Aorta (tissue), 5 donors: ENCODE measurements at places on chromosomes 5 and 9. TPM values are rescaled to one million over a fixed set of nuclear protein-coding genes. Genes with fewer than 3 reads are reported as not detected.

GRCh38 chr5:16412556-16412955 lies 53.0 kb downstream of the ZNF622 start:
- DNase-seq: no peak

DNA sequence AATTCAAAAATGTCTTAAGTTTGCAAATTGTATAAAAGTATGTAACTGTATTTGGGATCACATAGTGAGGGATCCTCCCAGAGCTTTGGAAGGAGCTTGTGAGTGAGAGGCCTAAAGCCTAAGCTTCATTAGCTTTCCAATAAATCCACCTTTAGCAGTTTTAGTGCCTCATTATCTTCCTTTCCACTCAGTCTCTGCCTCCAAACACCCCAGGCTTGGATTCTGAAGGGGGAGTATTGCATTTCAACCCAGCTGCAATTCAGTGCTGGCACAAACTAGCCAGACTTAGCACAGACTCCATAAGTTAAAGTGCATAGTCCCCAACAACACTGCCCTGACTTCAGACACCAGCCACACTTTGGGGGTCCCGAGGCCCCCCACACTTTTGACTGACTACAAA lies 113.5 kb downstream of the SMARCA2 start:
- DNase-seq: no peak

The CMBL gene
- total RNA-seq: 7.5 TPM

DNA sequence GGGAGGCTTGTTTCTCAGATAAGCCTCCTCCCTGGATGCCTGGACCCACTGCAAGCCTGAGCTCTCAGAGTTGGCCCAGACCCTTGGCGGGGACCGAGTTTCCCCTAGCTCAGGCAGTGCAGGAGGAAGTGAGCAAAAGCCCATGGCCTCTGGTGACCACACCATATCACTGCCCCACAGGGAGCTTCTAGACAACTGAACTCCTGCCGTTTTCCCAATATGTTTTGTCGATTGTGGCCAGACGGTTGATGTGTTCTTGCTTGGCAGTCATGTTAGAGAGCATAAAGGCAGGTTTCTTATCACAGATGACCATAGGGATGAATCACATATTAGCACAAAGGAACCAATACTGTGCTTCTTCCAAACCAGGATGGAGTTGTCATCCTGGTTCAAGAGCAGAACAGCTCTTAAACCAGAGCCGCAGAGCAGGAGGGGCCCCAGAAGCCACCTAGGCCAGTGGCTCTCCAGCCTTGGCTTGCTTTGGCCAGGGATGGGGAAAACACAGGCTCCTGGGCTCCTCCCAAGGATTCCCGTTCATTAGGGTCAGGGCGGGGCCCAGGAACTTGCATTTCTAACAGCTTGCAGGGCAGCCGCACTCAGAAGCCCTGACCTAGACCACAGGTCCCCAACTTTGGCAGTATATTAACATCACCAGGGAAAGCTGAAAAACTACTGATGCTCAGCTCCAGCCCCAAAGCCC lies 113.1 kb upstream of the TBC1D2 start:
- no peak for DNase-seq

DNA sequence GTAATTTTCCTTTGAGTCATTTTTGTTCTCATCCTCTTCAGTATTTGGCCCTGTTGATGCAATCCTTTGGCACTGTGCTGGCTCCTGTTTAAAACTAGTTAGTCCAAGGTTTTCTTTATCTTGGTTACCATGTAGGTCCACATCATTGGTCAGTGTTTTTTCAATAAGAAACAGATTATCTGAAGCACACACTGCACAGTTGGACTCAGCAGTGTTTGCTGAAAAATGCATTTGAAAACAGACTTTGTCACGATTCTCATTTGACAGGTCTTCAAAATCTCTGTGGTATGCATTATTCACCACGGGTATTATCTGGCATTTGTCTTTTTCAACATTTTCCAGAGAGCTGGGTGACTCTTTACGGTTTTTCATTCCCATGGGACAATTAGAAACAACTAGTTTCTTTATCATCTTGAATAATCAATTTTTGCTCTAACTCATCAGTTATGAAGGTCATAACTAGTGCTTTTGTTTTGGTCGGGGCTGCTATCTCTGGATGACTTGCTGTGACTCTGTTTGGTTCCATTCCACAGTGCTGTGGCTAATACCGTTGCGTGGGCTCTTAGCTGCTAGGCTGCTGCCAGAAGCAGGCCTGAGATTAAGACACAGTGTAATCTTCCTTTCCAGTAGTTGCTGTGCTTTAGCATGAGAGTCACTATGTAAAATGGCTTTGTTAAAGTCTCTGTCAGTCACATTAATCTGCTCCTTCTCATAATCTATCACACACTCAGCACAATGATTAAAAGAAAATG lies 36.2 kb downstream of the NUDT12 start:
- peak; percentile 28 for DNase-seq

DNA sequence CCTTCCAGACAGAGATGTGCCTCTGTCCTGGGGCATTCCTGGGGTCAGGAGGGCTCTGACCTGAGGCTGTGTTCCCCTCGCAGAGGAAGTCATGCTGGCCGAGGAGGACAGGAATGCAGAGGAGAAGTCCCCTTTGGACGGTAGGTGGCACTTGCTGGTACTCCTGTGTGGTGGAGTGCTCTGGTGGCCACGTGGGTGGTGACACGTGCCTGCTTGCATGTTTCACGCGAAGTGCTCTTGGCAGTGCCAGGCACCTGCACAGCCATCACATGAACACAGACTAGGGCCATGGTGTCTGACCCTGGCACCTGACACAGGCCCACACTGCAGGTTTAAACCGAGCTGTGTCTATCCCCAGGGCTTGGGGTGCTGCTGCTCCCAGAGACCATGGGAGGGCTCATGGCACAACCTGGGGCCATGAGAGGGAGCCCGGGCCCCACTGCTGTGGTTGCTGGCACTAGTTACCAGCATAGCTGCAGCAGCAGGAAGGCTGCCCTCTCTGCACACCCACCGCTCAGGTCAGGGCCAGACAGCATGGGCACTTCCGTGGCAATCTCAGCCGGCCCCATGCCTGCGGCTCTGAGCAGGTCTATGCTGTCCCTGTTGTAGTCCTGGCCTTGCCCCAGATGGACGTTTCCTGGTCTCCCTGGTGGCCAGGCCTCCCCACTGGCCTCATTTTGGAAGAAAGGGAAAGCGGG lies 79.3 kb downstream of the CACNA1B start:
- no peak for DNase-seq

DNA sequence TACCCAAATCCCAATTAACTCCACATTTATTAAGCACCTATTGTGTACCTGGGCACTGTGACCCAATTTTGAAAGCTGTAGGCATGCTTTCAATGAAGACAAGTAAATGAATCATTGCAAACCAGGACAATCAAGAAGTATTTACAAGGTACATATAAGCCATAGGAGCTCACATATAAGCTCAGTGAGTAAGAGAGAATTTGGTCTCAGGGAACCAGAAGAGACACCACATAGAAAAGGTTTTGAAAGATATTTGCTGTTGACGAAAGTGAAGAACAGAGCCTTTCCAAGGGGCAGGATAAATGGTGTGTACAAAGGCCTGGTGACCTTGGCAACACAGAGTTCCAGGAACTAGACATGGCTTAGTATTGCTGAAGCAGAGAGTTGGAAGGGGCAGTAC lies 187.6 kb downstream of the CD180 start:
- DNase-seq: no peak

DNA sequence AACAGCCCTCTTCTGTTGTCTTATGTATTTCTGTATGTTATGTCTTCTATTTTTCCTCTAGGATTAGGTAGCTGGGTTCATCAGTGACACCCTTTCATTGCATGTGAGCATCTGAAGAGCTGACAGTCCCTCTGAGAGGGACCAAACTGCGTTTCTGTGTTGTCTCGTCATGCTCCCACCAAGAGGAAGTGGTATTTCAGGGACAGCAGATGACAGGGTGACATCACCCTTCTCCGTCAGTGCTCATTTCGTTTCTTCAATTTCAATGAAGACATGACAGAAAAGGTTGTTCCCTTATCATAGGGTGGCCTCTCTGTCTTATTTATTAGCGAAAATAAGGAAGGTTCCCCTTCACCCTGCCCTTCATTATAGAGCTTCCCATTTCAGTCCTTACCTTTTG lies 225.9 kb upstream of the NR4A3 start:
- DNase-seq: no peak

- no peak for DNase-seq
These were observed 917.0 kb downstream of the MAT2B start for GRCh38 chr5:164422400-164422799.

The LCN15 gene
- total RNA-seq: not detected

The OR1J2 gene
- not detected for total RNA-seq

GRCh38 chr9:28464481-28465216 lies 891.4 kb upstream of the C9orf72 start:
- no peak for DNase-seq

- DNase-seq: no peak
These were observed 38.8 kb downstream of the PROP1 start for GRCh38 chr5:177957241-177957640.

DNA sequence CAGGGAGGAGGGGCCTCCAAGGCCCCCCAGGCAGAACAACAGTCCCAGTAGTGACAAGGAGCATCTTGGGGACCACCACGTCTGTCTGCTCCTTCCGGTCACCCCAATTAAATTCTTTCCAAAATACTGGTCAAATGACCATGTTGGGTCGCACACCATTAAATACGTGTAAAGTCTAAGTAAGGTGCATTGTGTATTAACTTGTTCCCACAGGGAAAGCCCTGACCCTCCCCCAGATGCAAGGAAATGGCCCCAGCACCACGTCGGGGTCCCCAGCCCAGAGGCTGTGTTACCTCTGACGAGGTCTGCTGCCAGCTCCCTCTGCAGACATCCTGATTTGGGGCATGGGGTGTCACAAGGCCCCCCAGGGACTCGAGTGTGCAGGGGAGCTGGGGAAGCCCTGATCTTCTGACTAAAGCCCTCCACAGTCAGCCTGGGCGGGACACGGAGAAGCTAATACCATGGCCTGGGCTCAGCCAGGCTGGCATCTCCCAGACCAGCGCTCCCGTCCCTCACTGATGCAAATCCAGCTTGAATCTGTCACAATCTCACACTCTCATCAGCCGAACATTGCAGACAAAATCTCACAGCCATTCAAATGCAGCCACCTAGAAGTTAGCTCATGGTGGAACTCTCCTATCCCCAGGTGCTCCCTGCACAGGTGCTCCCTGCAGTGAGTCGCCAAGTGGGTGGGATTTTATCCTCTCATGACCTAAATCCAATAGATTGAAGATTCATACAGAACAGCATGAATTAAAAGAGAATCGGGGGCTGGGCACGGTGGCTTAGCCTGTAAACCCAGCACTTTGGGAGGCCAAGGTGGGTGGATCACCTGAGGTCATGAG lies 13.6 kb downstream of the TERT start:
- peak; percentile 61 for DNase-seq

GRCh38 chr5:36073595-36074216 lies 7.0 kb upstream of the UGT3A2 start:
- no peak for DNase-seq

The FST gene
- total RNA-seq: 6.1 TPM

- DNase-seq: no peak
These were observed 18.7 kb downstream of the CPLX2 start for GRCh38 chr5:175889910-175890684.

GRCh38 chr9:130474106-130474505 lies 29.3 kb downstream of the ASS1 start:
- no peak for DNase-seq

- no peak for DNase-seq
These were observed 73.2 kb downstream of the KIAA1958 start for GRCh38 chr9:112559629-112560413.
